ENCODE measurements at places on chromosomes 4 and X. TPM values are rescaled to one million over a fixed set of nuclear protein-coding genes. Genes with fewer than 3 reads are reported as not detected.

DNA sequence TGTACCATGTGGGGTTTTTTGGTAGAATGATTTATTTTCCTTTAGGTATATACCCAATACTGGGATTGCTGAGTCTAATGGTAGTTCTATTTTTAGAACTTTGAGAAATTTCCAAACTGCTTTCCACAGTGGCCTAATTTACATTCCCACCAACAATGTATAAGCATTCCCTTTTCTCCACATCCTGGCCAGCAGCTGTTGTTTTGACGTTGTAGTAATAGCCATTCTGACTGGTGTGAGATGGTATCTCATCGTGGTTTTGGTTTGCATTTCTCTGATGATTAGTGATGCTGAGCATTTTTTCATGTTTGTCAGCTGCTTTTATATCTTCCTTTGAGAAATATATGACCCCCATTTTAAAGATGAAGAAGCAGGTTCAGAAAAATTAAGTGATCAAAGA, 153.7 kb downstream of the CBR4 start:
- H3K27me3 ChIP-seq = no peaks in the 10 kb centered on the region
- H3K36me3 ChIP-seq = peaks cover 3% of the 10 kb centered on the region
- H3K4me1 ChIP-seq = peaks cover 2% of the 10 kb centered on the region
- no peak overlapping the region for H3K4me3 ChIP-seq
- no peak for DNase-seq
- no peak overlapping the region for H3K27ac ChIP-seq

DNA sequence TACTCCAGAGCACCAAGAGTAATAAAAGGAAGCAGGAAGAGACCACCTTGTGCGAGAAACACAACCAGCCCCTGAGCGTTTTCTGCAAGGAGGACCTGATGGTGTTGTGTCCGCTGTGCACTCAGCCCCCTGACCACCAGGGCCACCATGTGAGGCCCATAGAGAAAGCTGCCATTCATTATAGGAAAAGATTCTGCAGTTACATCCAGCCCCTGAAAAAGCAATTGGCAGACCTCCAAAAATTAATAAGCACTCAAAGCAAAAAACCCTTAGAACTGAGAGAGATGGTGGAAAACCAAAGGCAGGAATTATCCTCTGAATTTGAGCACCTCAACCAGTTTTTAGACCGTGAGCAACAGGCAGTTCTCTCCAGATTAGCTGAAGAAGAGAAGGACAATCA, 5.7 kb downstream of the TRIM75 start:
- H3K4me1 ChIP-seq = peaks cover 1% of the 10 kb centered on the region
- H3K36me3 ChIP-seq = no peaks in the 10 kb centered on the region
- DNase-seq = no peak
- peaks cover 5% of the 10 kb centered on the region for H3K27me3 ChIP-seq
- no peak overlapping the region for H3K27ac ChIP-seq

Gene FOXR2
- total RNA-seq = not detected

GRCh38 chr4:102447413-102447812, 53.7 kb upstream of the NFKB1 start:
- no peaks in the 10 kb centered on the region for H3K27me3 ChIP-seq
- H3K27ac ChIP-seq = no peak overlapping the region
- no peaks in the 10 kb centered on the region for H3K36me3 ChIP-seq
- DNase-seq = no peak
- H3K4me3 ChIP-seq = no peak overlapping the region
- no peaks in the 10 kb centered on the region for H3K4me1 ChIP-seq

DNA sequence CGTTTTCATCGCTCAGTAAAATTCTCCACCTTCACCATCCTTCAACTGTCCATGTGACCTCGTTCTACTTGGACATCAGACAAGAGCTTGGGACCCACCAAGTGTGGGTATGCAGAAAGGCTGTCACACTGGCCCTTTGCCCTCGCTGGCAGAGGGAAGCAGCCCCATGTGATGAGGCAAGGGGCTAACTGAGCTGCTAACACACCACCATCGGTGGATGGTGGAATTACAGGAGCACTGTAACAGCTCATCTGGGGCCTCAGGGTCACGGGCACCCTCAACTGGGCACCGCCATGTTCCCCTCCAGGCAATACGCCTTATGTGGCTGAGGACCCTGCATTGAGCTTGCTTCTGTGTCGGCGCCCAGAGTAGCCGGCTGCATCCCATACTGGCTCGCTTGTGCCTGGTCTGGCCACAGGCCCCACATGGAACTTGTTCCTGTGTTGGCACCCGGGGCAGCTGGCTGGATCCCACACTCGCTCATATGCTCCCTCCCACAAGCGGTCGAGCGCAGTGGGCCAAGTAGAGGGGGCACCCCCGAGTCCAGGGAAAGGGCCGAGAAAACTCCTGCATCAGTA, 109.5 kb downstream of the TAB3 start:
- no peak for DNase-seq
- no peaks in the 10 kb centered on the region for H3K4me1 ChIP-seq
- no peak overlapping the region for H3K4me3 ChIP-seq
- H3K36me3 ChIP-seq = no peaks in the 10 kb centered on the region
- H3K27me3 ChIP-seq = no peaks in the 10 kb centered on the region

- peaks cover 6% of the 10 kb centered on the region for H3K27me3 ChIP-seq
- no peak for DNase-seq
- peak overlapping the region; percentile 68 for H3K4me3 ChIP-seq
- H3K36me3 ChIP-seq = no peaks in the 10 kb centered on the region
Observed at GRCh38 chrX:40173143-40174000, 75.6 kb upstream of the BCOR start.

Gene SLC9B1
- 3.1 TPM for total RNA-seq

GRCh38 chrX:133370696-133371275, 44.5 kb downstream of the GPC4 start:
- H3K27ac ChIP-seq = no peak overlapping the region
- no peak overlapping the region for H3K4me3 ChIP-seq
- H3K4me1 ChIP-seq = peaks cover 4% of the 10 kb centered on the region
- H3K27me3 ChIP-seq = no peaks in the 10 kb centered on the region
- H3K36me3 ChIP-seq = no peaks in the 10 kb centered on the region
- no peak for DNase-seq

Gene MAGEC1
- total RNA-seq = not detected

Gene AFM
- total RNA-seq = not detected

Gene FRMD7
- total RNA-seq = not detected

DNA sequence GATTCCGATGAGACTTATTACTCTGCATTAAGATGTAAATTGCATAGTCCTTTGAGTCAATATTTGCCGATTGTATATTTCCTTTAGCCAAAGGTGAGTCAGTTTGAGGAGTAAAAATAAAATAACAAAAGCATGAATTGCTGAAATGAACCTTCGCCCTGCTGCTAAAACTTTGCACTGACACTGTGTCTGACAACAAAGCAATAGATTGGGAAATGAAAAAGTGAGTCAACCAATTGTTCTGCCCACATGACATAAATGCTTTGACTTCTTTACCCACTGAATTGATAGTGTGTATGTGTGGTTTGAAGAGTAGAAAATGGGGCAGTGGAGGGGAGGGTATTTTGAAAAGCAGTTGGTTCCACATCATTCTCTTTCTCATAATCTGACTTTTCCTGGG, 88.4 kb upstream of the AFF2 start:
- no peak overlapping the region for H3K4me3 ChIP-seq
- H3K27me3 ChIP-seq = peaks cover 2% of the 10 kb centered on the region
- H3K4me1 ChIP-seq = no peaks in the 10 kb centered on the region

Gene RS1
- total RNA-seq = not detected

DNA sequence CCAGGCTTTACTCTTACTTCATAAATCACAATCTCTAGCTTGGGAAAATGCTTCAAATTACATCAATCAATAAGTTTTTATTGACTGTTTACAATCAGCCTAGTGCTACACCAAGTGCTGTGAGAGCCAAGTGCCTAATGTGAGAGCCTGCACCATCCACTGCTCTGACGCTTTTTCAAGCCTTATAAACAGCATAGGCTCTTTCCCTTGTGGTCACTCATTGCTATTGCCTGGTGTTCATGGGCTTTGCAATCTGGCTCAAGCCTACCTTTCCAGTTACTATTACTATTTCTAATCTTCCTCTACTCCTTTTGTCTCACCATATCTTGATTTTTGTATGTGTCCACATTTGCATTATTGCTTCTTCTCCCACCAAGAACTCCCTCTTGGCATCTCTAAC, 77.0 kb downstream of the REELD1 start:
- H3K27ac ChIP-seq = no peak overlapping the region
- H3K27me3 ChIP-seq = no peaks in the 10 kb centered on the region
- H3K4me3 ChIP-seq = no peak overlapping the region
- no peak for DNase-seq
- no peaks in the 10 kb centered on the region for H3K36me3 ChIP-seq
- H3K4me1 ChIP-seq = peaks cover 3% of the 10 kb centered on the region

Gene STPG2
- total RNA-seq = 0.66 TPM

Gene GSPT2
- total RNA-seq = 14.6 TPM

Gene SCFD2
- total RNA-seq = 17.2 TPM

- no peak for DNase-seq
- H3K4me1 ChIP-seq = peaks cover 6% of the 10 kb centered on the region
- H3K4me3 ChIP-seq = no peak overlapping the region
- H3K27me3 ChIP-seq = peaks cover 2% of the 10 kb centered on the region
Observed at GRCh38 chr4:186943411-186943810, 219.8 kb upstream of the FAT1 start.

GRCh38 chr4:6840062-6840976, 57.8 kb downstream of the KIAA0232 start:
- H3K4me3 ChIP-seq = no peak overlapping the region
- H3K4me1 ChIP-seq = peaks cover 10% of the 10 kb centered on the region
- DNase-seq = no peak

Gene REPS2
- 3.1 TPM for total RNA-seq

DNA sequence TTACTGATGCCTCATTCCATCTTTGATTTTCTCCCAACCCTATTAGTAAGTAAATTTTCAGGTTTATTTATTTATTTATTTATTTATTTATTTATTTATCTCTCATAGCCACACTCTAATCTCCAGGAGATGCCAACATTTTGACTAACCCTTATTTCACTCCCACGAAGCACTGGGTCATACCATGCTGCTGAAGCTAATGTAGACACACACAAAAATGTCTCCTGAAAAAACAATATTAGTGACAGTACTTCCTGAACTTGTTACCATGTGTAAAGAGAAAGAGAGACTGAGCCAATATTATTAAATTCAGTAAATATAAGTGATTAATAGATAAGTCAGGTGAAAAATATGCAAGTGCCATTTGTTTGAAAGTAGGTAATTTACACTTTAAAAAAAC, 402.7 kb downstream of the C4orf33 start:
- no peaks in the 10 kb centered on the region for H3K36me3 ChIP-seq
- H3K4me3 ChIP-seq = no peak overlapping the region
- no peak for DNase-seq

Gene TMEM131L
- 60.2 TPM for total RNA-seq

- no peaks in the 10 kb centered on the region for H3K36me3 ChIP-seq
- no peak overlapping the region for H3K4me3 ChIP-seq
- H3K27me3 ChIP-seq = no peaks in the 10 kb centered on the region
- no peak for DNase-seq
- H3K27ac ChIP-seq = no peak overlapping the region
- no peaks in the 10 kb centered on the region for H3K4me1 ChIP-seq
Observed at GRCh38 chr4:187426511-187426910, 569.1 kb upstream of the ZFP42 start.

Gene FAM47E
- total RNA-seq = 2.9 TPM

DNA sequence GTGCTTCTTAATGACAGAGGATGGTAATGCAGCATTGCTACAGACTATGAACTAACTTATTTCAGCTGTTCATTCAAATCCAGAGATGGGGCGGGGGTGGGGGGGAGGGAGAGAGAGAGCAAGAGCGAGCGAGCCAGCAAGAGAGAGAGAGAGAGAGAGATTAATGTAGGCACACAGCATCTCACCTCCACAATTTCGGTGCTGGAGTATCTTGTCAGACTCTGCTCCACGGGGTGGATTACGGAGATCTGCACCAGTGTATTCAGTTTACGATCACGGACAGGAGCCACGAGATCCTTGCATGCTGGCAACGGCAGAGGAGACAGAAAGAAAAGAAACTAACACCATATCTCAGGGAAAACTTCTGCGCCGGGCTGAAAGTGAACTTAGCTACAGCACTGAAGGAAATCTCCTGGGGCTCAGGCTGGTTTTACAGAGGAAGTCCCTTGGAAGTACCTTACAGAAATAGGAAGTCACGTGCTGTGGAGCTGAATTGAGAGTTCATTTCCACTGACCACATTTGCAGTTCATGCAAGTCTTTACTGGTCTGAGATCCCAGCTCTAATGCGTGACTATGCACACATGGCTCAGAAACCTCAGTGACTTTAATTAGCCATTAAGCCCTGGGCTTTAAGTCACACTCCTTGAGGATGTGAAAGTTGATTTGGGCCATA, 440.9 kb downstream of the INPP4B start:
- H3K4me3 ChIP-seq = peak overlapping the region; percentile 80
- DNase-seq = no peak
- H3K36me3 ChIP-seq = no peaks in the 10 kb centered on the region
- H3K27ac ChIP-seq = peak overlapping the region; percentile 67
- H3K4me1 ChIP-seq = peaks cover 31% of the 10 kb centered on the region
